ENCODE measurements at places on chromosomes 13 and 19.
A peak's percentile ranks its signal among the peaks of the same experiment; 100 is the strongest.

DNA sequence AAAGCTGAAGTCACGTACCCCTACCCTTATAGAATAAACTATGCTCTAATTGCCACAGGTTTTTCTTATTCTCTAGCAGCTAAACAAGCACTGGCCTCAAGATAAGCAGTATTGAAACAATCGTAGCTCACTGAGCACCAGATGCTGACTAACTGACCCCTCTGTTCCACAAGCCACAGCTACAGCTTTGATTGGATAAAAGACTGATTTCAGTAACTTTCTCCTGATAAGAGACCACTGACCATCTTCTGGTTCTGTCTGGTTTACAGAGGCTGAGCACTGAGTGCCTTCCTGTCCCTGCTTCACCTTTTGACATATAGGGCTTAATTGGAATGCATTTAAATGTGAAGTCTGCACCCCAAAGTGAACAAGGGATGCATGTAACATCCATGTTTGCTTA is 8.4 kb upstream of the RAP2A start:
- DNase-seq, result no peak

GRCh38 chr19:8462571-8462970 is 17.8 kb downstream of the HNRNPM start:
- DNase-seq, result no peak

DNA sequence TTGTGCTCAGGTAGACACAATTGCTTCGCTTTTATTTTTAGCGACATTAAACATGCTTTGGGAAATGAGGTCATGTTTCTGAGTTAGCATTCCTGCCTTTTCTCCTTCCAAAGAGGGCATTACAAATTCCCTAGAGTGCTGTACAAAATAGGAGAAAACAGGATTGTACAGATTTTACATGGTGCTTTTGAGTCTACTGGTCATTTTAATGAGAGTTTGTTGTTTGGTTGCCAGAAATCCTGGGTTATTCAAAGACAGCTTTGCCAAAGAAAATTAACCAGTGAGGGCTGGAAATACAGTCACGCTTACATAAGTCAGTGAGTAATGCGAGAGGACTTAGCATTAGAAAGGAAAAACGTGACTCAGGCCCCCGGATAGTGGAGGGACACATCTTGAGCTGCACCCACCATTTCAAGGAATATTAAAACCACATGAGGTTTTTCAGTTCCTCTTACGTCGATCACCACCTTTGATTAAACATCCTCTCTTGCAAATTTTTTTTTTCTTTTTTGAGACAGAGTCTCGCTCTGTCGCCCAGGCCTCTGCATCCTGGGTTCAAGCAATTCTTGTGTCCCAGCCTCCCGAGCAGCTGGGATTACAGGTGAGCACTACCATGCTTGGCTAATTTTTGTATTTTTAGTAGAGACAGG is 55.4 kb downstream of the SACS start:
- DNase-seq, result peak; percentile 70

DNA sequence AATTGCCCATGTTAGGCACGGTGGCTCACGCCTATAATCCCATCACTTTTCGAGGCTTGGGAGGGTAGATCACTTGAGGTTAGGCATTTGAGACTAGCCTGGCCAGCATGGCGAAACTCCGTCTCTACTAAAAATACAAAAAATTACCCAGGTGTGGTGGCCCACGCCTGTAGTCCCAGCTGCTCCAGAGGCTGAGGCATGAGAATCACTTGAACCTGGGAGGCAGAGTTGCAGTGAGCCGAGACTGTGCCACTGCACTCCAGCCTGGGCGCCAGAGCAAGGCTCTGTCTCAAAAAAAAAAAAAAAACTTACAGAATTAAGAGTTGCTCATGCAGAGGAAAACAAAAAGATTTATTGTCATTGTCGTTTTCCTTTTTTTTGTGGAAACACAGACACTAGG is 3.4 kb upstream of the PSMC4 start:
- peak; percentile 8 for DNase-seq

GRCh38 chr19:48713041-48713863 is 6.3 kb downstream of the MAMSTR start:
- no peak for DNase-seq

DNA sequence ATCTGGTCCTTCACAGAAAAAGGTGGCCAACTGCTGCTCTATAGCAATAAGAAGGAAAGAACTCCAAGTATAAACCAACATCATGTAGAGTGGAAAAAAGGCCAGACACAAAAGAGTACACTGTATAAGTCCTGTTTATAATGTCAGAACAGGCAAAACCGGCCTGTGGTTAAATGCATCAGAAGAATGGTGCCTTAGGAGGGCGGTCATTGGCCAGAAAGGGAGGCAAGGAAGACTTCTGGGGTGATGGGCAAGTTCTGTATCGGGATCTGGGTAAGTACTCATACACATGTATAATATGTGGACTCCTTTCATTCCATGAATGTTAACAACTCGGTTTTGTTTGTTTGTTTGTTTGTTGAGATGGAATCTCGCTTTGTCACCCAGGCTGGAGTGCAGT is 4.1 kb downstream of the ETHE1 start:
- no peak for DNase-seq

GRCh38 chr13:36981156-36981743 is 17.9 kb downstream of the ALG5 start:
- no peak for DNase-seq

DNA sequence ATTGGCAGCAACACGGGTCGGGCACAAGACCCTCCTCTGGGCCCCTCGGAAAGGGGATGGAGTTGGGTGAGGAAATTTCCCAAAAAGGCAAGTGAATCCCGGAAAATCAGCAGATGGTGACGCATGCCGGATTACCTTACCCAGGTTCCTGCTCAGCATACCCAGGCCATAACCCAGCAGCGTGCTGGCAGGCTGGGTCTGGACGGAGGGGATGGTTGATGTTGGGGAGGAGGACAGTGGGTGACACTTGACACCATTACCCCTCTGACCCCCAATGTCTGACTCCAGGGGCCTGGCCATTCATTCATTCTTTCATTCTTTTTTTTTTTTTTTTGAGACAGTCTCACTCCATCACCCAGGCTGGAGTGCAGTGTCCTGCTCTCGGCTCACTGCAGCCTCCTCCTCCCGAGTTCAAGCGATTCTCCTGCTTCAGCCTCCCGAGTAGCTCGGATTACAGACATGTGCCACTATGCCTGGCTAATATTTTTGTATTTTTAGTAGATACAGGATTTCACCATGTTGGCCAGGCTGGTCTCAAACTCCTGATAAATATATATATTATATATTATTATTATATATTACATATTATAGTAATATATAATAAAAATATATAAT is 799 bp downstream of the PVR start:
- DNase-seq, result no peak

DNA sequence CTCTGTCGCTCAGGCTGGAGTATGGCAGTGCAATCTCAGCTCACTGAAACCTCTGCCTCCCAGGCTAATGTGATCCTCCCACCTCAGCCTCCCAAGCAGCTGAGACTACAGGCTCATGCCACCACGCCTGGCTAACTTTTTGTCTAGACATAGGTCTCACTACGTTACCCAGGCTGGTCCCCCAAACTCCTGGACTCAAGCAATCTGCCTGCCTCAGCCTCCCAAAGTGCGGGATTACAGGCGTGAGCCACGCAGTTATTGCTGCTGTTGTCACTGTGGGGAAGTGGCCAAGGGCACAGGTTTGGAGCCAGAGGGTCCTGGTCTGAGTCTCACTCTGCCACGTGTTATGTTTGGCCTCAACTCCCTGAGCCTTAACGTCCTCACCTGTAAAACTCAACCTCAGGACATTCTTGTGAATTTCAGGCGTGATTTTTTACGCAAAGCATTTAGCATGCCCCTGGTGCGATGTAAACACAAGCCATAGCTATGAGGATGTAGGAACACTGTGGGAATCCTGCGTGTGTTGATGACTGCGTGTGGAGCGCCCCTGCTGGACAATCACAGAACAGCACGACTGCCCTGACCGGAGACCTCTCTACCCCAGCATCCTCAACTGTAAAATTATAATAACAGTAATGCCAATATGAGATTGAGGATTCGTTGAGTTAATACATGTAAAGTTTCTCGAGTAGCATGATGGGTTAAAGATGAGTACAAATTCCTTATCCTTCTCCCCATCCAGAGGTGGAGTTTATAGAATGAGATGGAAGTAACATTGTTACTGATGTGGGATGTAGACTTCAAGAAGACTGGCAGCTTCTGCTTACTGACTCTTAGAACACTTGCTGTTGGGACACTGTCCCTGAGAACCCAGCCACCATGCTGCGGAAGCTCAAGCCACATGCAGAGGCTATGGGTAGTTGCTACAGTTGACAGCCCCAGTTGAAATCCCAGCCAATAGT is 41.8 kb upstream of the PNMA8B start:
- peak; percentile 79 for DNase-seq

- no peak for DNase-seq
Measured at GRCh38 chr13:50437252-50437651, 406.2 kb downstream of the DLEU7 start.

DNA sequence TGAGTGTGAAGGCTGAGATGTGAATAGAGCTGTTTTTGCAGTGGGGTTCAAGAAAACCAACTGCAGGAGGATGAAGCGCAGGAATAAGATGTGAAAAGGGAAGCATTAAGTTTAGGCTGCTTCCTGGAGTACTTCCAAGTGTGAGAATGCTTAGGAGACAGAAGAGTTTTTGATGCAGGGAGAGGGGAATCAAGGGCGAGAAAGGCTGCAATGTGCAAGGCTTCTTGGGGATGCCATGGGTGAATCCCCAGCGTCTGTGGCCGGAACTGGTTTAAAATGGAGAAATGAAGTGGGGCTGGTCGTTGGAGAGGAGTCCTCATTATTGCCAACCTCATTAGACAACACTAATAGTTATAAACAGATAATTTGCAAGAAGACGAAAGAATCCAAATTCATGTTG is 764.9 kb downstream of the LIG4 start:
- no peak for DNase-seq

- DNase-seq, result no peak
Measured at GRCh38 chr19:33532859-33533460, 11.4 kb upstream of the PEPD start.

- DNase-seq, result no peak
Measured at GRCh38 chr13:41696163-41697003, 239.0 kb downstream of the RGCC start.

- DNase-seq, result no peak
Measured at GRCh38 chr19:342801-343421, 1.7 kb downstream of the MIER2 start.

GRCh38 chr19:50510700-50511068 is 307 bp downstream of the JOSD2 start:
- DNase-seq, result no peak

DNA sequence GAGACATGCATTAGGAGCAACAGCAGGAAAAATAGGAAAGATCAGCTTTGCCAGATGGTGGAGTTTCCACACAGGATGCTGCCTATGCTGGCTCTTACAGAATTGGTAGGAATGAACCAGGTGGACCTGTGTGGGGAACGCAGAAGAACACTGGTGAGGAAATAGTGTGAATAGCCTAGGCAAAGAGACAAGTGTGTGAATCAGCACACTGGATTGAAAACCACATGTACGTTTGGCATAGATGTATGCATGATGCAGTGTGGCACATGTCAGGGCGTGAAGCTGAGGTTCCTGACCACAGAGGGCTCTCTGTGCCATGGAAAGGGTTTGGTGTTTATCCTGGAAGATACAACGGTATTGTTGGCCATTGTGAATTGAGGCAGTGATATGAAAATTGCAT is 156.5 kb upstream of the SLC10A2 start:
- no peak for DNase-seq

DNA sequence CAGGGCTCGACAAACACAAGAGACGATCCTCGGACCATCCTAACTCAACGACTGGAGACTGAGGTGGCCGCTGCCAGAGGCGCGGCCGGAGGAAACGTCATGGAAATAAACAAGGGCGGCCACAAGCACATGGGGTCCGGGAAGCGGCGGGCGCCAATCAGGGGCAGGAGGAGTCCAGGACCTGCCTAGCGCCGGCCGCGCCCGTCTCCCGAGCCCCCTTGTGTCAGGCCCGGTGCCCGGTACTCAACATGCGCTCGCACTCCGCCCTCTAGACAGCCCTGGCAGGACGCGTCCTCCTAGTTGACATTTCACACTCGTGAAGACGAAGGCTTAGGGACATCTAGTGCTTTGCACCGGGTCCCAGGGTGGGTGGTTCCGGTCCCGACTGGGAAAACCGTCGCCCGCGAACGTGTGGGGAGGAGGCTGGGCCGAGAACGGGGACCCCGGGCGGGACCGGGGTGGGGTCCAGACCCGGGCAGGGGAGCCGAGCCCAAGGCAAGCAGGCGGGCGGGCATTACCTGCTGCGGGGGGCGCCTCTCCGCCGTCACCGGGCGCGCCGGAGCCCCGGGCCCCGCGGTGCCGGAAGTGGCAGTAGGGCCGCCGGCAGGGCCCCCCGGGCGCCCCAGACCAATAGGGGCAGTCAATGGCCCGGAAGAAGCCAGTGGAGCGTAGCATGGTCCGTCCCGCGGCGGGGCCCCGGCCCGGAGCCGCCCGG is 442 bp downstream of the REXO1 start:
- DNase-seq, result no peak

DNA sequence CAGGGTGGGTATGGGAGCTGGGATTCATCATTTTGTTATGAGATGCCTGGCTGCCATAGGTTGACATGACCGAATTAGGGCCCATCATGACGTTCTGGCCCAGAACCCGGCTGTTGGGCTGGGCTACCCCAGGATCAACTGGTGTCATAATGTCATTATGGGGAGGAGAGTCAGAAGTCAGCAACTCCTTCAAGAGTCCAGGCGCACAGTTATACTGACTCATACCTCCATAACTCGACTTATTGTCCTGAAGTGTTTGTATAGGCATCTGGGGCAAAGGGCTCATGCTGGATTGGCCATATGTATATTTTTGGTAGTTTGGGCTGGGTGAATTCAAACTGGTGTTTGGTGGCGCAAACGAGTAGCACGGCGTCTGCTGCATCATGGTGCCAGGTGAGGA is 106.5 kb downstream of the FOXO1 start:
- no peak for DNase-seq

- no peak for DNase-seq
Measured at GRCh38 chr19:29086182-29086581, 126.8 kb downstream of the UQCRFS1 start.

GRCh38 chr19:15101479-15102082 is 5.6 kb upstream of the SYDE1 start:
- DNase-seq, result peak; percentile 70

GRCh38 chr19:1259876-1260748 is 9.0 kb upstream of the CIRBP start:
- peak; percentile 45 for DNase-seq
